ENCODE measurements at places on chromosomes 3 and 15. TPM values are rescaled to one million over a fixed set of nuclear protein-coding genes. Genes with fewer than 3 reads are reported as not detected.

Gene GNB4
- polyA plus RNA-seq: not detected

Gene GOLGA8T
- polyA plus RNA-seq: not detected

Gene GDPGP1
- 2.7 TPM for polyA plus RNA-seq

Gene CIAO2A
- 61.3 TPM for polyA plus RNA-seq

Gene RYK
- 65.4 TPM for polyA plus RNA-seq

Gene INTS14
- 30.2 TPM for polyA plus RNA-seq

Gene CYFIP1
- 75.5 TPM for polyA plus RNA-seq

Gene OR5K3
- polyA plus RNA-seq: not detected

Gene GRK7
- polyA plus RNA-seq: 0.20 TPM

Gene ABHD10
- polyA plus RNA-seq: not detected

Gene PGBD4
- 1.5 TPM for polyA plus RNA-seq
